8988T (cell line): ENCODE measurements at places on chromosomes 6 and 20.

GRCh38 chr6:106461084-106461483, 100.6 kb downstream of the CRYBG1 start:
- no peak for DNase-seq

DNA sequence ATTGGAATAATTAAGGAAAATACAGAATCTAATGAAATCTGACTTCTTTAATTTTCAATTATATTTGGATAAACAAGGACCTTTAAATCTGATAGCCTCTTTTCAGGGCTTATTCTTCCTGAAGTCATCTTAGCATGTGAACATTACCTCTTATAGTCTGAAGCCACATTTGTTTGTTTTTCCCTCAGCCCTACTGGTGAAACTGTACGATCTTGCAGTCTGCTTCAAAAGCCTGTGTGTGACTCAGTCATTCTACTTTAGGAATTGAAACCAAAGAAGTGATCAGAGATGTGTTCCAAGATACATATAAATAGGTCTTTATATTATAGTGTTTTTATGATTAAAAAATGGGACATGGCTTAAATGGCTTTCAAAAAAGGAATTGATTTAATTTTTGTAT, 67.5 kb downstream of the MACROD2 start:
- DNase-seq: no peak

DNA sequence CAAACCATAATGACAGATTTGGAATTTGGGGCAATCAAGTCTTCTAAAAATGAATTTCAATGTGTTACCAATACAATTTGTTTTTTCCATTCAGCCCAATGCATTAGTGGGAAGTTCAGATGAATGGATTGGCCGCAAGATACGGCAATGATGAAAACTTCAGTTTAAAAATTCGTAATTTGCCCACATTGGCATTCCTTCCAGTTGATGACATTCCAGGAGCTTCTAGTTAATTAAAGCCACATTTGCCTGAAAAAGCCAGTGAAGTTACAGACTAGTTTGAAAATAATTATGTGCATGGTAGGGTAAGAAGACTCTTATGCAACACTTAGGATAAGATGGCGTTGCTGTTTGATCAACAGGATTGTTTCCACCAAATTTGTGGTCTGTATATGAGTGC, 46.2 kb downstream of the NHLRC1 start:
- no peak for DNase-seq

- DNase-seq: no peak
Measured at GRCh38 chr20:20747298-20747697, 34.9 kb upstream of the RALGAPA2 start.

DNA sequence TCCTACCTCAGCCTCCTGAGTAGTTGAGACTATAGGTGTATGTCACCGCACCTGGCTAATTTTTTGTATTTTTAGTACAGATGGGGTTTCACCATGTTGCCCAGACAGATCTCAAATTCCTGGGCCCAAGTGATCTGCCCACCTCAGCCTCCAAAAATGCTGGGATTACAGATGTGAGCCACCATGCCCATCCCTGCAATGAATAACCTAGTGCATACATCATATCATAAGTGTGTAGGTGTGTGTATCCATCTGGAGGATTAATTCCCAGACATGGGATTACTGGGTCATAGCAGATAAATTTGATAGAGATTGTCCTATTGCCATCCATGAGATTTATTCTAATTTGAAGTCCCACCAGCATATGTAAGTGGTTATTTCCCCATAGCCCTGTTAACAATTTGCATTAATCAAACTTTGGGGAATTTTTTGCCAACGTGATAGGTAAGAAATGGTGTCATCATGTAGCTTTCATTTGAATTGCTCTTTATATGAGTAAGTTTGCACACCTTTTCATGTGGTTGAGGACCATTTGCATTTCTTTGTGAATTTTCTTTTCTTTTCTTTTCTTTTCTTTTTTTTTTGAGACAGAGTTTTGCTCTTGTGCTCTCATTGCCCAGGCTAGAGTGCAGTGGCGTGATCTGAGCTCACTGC, 29.9 kb upstream of the BACH2 start:
- DNase-seq: no peak

DNA sequence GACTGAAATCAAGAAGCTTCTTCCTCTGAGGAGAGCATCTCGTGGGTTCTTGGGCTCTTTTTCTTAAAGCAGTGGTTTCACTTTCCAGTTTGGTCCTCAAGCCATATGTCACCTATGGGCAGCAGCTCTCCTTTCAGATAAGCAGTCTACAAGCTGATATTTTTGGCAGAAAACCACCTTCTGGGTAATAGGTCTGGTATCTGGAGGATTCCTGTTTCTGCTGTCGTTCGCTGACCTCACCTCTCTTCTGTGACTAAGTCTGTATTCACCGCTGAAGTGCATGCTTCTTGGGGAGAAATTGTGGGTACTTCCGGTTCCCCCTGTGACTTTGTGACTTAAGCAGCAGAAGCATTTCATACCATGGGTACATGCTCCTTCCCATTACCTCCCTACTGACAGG, 193.6 kb downstream of the EDN1 start:
- no peak for DNase-seq
